ENCODE measurements at places on chromosomes 1 and 21. TPM values are rescaled to one million over a fixed set of nuclear protein-coding genes. Genes with fewer than 3 reads are reported as not detected.

Gene KLHDC7A
- polyA plus RNA-seq, result not detected

Gene ARHGAP29
- not detected for polyA plus RNA-seq

Gene EVA1C
- polyA plus RNA-seq, result 7.4 TPM

Gene PLA2G2D
- polyA plus RNA-seq, result not detected

Gene C1QC
- not detected for polyA plus RNA-seq

Gene OR2T29
- not detected for polyA plus RNA-seq

Gene A3GALT2
- polyA plus RNA-seq, result not detected

Gene ADGRL2
- polyA plus RNA-seq, result not detected

Gene DMBX1
- polyA plus RNA-seq, result not detected

GRCh38 chr1:110870721-110871388 is 2.1 kb upstream of the CD53 start:
- DNase-seq, result no peak

- peak; percentile 25 for DNase-seq
Measured at GRCh38 chr1:169860187-169860586, 33.5 kb downstream of the SCYL3 start.

GRCh38 chr1:227333423-227333822 is 15.1 kb upstream of the CDC42BPA start:
- DNase-seq, result no peak

- no peak for DNase-seq
Measured at GRCh38 chr1:178885869-178886268, 15.0 kb upstream of the ANGPTL1 start.

- DNase-seq, result no peak
Measured at GRCh38 chr1:89719502-89720306, 86.8 kb downstream of the LRRC8C start.

DNA sequence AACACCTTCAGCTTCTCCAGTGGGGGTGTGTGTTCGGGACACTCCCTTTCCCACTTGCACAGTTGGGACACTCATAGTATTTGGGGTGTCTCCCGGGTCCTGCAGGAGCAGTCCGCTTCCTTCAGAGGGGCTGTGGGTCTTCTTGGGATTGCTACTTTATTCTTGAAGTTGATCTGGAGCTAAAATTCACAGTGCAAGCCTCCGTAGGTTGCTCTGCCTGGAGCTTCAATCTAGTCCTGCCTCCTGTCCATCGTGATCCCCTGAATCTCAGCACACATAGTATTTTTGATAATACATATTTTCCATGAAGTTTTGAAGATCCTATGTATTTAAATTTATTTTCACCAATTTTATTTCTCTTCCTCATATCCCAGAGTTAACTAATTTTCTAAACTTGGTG is 902.1 kb downstream of the LTN1 start:
- DNase-seq, result no peak

DNA sequence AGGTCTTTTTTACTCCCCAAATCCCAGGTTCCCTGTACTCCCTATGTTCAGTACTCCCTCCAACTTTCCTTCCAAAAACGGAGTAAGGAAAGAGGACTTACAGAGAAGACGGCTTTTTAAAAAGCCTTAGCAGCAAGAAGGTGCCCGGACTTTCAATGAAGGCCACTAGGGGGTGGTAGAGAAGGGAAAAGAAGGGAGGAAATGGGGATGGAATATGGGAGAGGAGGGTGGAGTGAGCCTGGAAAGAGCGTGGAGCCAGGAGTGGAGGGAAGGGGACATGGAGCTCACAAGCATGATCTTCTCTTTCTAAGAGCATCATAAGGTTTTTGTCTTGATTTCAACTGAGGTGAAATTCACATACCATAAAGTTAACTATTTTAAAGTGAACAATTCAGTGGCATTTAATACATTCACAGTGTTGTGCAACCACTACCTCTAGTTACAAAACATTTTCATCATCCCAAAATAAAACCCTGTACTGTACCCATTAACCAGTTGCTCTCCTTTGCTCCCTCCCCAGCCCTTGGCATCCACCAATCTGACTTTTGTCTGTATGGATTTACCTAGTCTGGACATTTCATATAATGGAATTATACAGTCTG is 129.9 kb downstream of the ZNF281 start:
- peak; percentile 20 for DNase-seq

DNA sequence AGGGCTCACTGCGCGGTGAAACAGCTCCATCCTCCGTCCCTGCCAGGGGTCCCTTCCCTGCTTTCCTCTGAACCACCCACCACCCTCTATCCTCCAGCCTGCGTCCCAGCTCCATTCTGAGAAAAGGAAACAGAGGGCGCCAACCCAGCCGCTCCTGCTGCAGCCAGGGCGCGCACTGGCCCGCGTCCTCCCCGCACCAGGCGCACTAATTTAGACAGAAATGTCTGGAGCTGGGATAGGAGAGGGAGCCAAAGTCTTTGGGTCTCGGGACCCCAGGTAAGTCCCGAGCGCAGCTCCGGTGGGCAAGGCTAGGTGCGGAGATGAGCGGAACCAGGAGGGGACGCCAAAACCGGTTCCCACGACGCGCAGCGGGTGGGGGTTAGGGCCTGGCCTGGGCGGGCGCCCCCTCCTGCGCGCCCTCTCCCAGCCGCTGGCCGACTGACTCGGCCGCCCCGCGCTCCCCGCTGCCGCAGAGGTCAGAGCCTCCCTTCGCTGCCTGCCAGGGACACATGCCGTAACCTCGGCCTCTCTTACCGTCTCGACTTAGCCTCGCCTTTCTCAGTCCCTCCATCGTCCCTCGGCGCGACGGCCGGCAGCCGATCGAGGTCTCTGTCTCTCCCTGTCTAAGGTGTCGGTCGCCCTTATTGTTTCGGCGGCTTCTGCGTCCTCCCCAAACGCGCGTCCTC is 2.0 kb downstream of the CAMK2N1 start:
- no peak for DNase-seq

DNA sequence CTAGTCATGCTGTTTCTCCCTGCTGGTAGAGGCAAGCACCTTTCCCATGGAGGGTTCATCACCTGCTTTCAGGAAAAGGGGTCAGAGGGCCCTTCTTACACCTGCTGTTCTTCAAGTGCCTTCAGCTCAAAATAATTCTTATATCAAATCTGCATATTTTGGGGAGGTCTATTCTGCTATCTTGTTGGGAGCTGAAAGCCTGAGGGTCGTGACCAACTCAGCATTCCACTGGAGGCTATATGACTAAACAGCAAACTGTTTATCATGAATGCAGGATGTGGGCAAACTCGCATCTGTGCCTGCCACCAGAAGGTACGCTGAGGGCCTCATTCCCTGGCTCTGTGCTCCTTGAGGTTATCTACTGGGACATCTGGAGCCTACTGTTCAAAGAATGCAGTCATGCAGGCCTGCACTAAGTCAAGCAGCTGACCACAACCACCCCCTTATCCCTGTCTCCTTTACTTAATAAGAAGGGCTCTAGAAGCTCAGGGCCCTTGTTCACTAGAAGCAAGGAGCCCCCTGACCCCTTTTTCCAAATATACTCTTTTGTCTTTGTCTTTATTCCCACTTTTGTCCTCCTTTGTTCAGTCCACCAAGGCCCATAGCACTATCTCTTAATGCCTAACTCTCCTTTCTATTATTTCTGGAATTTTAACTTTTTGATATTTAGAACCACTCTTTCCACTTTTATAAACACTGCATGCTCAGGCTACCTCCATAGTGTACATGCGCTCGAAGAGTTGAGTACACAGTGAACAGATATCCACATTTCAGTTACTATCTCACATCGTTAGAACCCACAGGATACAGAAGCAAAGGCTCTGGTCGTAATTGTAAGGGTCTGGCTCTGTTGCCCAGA is 4.5 kb upstream of the TRIM17 start:
- DNase-seq, result no peak

DNA sequence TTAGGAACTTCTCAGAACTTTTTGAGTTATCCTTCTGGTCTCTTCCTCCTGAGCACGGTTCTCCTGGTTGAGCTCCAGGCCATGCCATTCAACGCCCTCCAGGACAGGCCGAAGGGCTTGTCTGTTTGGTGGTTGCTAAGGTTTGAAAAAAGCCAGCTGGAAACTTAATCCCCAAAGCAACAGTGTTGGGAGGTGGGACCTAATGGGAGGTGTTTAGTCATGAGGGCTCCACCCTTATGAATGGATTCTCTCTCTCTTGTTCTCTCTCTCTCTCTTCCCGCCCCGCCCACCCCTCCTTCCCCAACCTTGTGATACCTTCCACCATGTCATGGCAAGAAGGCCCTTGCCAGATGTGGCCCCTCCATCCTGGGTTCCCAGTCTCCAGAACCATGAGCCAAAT is 829 bp downstream of the KCNE1 start:
- no peak for DNase-seq

GRCh38 chr1:188429386-188429785 is 1600.6 kb downstream of the PLA2G4A start:
- DNase-seq, result no peak

DNA sequence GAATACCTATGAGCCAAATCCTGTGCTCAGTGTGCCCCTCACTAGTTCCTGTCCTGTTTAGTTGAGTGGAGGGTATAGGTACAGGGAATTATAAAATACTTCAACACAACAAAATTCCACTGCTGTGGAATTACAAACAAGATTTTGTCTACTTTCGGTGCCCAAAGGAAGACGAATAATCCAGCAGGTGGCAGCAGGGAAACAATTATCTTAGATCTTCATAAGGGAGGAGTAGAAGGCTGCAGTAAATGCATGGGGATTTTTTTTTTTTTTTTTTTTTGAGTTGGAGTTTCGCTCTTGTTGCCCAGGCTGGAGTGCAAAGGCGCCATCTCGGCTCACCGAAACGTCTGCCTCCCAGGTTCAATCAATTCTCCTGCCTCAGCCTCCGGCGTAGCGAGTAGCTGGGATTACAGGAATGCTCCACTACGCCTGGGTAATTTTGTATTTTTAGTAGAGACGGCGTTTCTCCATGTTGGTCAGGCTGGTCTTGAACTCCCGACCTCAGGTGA is 2.0 kb upstream of the PIP5K1A start:
- DNase-seq, result peak; percentile 38

DNA sequence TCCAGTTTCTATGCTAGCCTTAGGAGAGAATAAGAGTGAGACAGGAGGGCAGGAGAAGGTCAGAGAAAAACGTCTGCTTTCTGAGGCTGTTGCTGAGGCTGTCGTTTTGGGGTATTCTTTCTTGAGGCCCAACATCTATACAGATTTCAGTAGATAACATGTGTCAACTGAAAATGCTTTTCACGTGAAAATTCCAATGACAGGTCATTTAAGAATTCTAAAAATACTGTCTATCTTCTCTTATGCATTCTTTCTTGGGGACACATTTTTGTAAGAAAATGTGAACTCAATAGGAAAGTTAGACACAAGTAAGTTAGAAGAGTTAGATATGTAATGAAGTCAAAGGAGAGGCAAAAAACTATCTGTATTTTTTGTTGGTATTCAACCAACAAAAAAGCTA is 150.8 kb downstream of the TGFB2 start:
- DNase-seq, result no peak

DNA sequence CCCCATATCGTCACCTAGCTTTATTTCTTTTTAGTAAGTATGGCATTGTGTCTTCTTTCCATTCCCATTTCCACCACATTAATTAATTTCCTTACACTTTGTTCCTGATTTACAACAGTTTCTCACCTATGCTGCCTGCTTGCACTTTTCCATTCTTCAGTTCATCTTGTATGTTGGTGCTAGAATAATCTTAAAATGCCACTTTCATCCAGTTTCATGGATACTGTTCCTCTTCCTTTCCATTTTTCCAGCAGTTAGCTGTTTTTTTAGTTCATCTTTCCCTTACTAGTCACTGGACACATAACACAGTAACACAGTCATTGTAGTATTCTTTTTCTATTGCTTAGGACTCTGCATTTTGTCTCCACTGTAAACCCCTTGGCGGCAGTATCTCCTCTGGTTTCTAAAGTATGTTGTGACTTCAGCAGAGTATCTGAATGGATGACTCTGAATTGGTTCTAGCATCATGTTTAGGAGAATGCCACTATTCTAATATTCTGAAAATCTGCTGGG is 2.1 kb downstream of the CDC7 start:
- peak; percentile 24 for DNase-seq

- no peak for DNase-seq
Measured at GRCh38 chr21:41715649-41716281, 51.1 kb downstream of the RIPK4 start.

- no peak for DNase-seq
Measured at GRCh38 chr1:95396557-95396956, 162.5 kb downstream of the RWDD3 start.

DNA sequence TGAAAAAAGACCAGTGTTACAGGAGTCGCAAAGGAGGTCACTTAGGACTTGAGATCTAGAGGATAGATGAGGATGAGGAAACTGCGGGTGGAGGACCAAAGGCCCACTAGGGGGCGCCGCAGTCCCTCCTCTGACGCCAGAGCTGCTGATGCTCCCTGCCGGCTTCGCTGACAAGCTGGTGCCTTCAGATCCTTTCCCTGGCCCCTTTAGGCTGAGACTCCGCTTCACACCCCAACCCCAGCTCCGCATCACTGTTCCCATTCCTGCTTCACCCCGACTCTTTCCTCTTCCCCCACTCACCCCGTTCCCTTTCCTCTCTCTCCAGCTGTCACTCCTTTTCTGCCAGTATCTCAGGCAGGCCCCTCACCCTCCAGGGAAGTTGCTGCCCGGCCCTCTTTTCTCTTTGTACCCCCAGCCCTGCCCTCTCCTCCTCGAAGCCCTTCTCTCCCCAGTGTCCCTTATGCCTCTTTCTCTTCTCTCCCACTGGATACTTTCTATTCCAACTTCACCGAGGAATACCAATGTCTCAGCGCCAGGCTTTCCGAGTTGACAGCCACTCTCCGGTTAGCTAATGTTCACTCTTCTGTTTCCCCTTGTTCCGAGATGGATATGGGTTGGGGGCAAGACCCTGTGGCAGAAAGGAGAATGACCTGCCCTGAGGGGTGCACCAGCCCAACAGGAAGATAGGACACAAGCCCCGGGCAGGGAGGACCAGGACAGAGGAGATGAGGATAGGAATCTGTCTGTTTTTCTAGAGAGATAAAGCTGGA is 4.5 kb downstream of the KCNJ9 start:
- peak; percentile 80 for DNase-seq

DNA sequence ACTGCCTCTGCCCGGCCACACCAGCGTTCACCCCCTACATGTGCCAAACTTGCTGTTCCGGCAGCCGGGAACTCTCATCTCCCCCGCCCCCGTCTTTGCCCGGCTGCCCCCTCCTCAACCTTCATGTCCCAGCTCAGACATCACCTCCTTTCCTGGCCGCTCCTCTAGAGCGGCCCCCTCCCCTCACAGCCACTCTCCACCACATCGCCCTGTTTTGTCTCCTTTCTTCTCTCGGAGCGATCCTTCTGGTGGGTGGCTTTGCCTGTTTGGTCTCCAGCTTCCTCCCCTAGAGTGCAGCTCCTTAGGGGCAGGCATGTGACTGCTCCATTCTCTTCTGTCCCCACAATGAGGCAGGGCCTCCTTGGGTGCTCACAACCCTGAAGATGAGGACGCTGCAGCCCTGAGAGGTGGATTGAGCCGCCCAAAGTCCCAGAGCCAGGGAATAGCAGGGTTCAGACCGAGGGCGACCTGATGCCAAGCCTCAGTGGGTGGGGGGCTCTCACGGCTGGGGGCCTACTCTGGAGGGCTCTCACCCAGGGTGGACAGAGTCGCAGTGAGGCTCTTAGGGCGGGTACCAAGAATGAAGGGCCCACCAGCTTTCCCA is 44.9 kb upstream of the ECE1 start:
- no peak for DNase-seq
